Activated T-cell treated with anti-CD3 and anti-CD28 coated beads, Interleukin-2, amount 50 U/mL, for 1 hour (primary cell): ENCODE measurements at places on chromosomes 12 and 14.

DNA sequence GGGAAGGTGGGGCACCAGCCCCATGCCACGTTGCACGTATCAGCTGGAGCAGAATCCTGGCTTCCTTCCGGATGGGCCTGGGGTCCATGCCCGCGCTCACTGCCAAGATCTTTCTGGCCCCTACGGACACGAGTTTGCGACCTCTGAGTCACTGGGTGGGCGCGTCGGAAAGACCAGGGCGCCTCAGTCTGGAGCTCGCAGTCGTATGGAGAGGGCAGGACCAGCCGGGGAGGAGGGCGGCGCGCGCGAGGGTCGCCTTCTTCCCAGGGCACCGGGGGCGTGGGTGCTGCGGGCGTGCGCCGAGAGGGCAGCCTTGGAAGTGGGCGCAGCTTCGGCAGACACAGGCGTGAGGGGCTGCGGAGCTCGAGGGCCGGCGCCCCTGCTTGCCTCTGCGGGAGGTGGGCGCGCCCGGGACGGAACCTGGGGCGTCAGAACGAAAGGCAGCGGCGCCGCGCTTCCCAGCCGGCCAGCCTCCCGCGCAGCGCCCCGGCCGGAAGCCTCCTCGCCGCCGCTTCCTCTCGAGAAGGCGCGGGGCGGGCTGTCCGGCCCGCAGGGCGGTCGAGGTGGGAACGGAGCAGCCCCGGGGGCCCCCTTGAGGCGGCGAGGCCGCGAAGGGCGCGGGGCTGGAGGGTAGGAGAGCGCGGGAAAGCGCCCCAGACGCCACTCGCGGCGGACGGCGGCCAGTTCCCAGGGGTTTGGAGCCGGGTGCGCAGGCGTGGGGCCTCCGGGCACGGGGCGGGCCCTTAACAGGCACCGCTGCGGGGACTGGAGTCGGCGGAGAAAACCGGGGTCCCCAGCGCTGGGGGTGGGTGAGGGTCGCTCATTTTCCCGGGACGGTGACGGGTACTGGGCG lies at the start of gene ARL6IP4:
ARL6IP4 (plus strand) TSS at position 499 of the 853 bp plus-strand sequence. CDS start 459 bp downstream, outside the sequence.
- DNase-seq = peak; percentile 75

DNA sequence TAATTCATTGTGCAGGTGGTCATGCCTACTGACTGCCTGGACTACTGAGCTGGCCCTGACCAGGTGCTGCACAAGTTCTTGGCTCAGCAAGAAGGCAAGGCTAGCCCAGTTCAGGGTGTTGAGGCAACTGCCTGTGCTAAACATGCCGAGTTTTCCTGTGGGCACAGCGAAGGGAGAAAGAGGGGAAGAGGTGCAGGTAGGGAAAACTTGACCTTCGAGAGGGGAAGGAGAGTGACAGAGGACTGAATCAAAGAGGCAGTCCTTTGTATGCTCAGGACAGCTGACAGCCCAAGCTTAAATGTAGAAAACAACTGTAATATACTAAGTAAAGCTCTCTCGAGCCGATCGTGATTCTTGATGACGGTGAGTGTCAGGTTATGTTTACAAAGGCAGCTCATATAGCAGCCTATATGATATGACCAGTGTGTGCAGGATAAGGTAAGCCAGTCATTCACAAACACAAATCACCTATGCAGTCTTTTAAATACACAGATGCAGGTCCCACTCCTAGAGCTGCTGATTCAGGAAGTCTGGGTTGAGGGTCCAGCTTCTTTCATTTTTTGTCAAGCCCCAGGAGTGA lies 2.6 kb downstream of the IRAK3 start:
- DNase-seq = no peak

DNA sequence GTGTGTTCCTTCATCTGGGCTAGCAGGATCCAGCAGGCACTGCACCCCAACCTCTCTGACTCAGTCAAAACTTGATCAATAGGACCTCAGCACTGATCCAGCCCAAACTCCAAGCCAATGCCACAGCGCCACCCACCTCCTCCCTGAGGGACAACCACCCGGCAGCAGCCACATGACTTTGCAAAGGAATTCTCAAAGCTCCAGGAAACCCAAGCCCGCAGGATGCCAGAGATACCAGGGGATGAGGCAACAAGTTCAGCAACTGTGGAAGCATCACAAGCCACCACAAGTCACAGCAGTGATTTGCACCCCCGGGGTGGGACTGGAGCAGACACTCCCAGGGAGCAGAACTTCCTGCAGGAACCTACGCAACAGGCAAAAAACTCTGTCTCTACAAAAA lies 37.3 kb downstream of the ACTN1 start:
- no peak for DNase-seq

DNA sequence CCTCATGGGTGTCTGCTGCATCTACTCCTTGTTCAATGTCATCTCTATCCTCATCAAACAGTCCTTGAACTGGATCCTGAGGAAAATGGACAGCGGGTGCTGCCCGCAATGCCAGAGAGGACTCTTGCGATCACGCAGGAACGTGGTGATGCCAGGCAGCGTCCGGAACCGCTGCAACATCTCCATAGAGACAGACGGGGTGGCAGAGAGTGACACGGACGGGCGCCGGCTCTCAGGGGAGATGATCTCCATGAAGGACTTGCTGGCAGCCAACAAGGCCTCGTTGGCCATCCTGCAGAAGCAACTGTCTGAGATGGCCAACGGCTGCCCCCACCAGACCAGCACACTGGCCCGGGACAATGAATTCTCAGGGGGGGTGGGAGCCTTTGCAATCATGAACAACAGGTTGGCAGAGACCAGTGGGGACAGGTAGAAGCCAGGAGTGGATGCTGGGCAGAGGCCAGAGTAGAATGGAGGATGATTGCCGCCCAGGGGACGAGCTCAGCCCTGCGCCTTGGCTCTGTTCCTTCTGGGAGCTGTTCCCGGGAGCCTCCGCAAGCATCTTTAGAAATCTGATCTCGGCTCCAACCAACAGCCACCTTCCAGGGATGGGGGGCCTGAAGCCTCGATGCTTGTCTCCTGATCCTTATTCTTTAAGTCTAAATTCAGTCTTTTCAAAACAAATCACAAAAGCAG lies 71.6 kb upstream of the PSMC1 start:
- DNase-seq = no peak
